Erythroblast (primary cell): ENCODE measurements at places on chromosomes 6 and 20.

DNA sequence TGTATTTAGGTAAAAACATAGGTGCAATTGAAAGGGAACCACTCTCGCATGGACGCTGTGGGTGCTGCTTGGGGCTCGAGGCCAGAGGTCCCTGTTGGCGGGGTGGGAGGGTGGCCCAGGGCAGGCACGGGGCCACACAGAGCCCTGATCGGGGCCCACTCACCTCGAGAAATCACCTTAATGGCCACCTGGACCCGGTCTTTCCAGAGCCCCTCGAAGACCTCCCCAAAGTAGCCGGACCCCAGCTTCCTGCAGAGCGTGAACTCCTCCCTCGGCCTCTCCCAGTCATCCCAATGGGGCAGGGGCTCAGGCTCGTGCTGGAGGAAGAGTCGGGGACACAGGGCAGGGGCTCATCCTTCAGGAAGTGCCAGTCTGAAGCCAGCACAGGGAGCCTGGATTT lies 3.8 kb downstream of the PTK6 start:
- DNase-seq, result no peak

DNA sequence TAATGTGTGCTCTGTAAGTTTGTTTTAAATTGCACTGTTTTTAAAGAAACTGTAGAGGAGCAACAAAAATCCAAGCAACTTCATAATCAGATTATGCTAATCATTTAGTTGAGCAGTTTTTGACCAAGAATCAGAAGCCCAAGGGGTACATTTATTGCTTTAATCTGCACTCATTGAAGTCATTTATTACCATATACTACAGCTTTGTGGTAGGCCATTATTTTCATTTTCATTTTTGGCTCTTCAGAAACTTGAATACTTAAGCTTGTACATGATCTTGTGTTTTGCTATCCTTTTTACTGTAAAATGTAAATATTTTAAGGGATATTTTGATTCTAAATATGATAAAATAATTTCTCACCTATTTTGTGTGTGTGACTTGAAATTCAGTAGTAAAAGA lies 78.5 kb downstream of the PHF3 start:
- DNase-seq, result no peak

DNA sequence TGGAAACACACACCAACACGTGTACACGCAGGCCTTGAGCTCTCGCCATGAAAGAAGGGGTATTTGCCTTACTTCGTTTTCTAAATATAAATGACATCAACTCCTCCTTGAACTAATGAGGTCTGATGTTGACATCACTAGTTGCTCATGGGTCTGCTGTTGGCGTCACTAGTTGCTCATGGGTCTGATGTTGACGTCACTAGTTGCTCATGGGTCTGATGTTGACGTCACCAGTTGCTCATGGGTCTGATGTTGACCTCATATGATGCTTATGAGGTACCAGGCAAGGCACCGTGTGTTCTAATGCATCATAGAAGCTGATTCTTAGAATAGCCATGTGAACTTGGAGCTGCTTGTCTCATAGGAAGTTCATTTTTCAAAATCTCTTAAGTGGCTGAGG lies 116.5 kb downstream of the SMOC2 start:
- no peak for DNase-seq

- DNase-seq, result no peak
Observed at GRCh38 chr6:112579601-112580000, 232.5 kb downstream of the RFPL4B start.

GRCh38 chr20:57425150-57426013 lies 34.2 kb downstream of the RBM38 start:
- DNase-seq, result no peak

GRCh38 chr20:63878899-63879663 lies 14.0 kb downstream of the TPD52L2 start:
- DNase-seq, result no peak

- DNase-seq, result peak; percentile 69
Observed at GRCh38 chr20:47318586-47319516, 37.6 kb downstream of the ZMYND8 start.

GRCh38 chr6:45808917-45809316 lies 206.7 kb downstream of the CLIC5 start:
- DNase-seq, result no peak

DNA sequence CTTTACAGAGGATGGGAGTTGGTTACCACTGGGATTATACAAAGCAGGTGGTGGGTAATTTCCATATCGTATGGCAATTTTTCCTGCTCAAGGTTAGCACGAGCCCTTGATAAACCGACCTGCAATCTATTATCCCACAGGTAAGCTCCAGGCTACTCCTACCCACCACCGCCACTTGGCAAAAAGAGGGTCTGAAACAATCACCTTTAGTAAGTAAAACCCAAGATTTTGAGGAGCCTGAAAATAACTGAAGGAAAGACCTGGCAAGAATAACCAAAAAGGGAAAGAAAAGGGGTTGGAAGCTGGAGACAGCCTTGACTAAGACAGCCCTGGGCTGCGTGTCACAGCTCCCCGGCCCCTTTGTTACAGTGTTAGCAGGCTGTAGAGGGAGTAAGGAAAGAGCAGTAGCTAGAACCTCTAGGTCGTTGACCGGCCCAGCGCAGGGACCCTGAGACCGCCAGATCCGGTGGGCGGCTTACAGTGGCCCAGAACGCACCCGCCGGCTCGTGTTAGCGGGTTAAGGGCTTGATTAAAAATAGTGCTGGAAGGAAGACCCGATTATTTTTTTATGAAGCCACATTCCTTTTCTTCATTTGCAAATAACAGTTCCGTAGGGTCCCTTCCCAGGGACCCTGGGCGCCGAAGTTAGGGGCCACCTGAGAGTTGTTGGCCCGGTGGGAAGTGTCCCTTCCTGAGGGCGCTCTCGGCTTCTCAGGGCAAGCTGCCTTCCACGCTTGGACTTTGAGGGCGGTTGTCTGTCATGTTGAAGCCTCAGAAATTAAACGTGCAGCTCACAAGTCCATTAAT lies 30.5 kb downstream of the TFAP2B start:
- DNase-seq, result no peak

- DNase-seq, result no peak
Observed at GRCh38 chr20:46826343-46826984, 68.2 kb upstream of the EYA2 start.

GRCh38 chr6:6643398-6643797 lies 54.9 kb downstream of the LY86 start:
- DNase-seq, result no peak

DNA sequence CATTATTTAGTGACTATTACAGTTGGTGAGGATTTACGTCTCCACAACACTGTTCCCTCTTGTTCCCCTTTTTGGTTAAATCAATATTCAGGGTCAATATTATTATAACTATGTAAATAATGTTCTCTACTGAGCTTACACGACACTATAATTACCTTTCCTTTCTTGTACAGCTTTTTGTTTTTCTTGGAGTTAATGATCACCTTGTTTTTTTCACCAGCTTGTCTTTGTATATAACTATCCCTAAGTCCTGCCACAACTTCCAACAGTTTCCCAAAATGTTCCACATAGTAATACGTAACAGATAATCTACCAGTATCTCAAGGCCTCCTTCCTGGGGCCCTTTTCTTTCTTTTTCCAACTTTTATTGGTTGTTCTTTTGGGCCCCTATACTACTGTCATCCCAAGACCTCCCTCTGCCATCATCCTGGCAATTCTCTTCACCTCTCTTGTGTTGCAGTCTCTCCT lies 142.0 kb upstream of the SOX4 start:
- DNase-seq, result no peak

DNA sequence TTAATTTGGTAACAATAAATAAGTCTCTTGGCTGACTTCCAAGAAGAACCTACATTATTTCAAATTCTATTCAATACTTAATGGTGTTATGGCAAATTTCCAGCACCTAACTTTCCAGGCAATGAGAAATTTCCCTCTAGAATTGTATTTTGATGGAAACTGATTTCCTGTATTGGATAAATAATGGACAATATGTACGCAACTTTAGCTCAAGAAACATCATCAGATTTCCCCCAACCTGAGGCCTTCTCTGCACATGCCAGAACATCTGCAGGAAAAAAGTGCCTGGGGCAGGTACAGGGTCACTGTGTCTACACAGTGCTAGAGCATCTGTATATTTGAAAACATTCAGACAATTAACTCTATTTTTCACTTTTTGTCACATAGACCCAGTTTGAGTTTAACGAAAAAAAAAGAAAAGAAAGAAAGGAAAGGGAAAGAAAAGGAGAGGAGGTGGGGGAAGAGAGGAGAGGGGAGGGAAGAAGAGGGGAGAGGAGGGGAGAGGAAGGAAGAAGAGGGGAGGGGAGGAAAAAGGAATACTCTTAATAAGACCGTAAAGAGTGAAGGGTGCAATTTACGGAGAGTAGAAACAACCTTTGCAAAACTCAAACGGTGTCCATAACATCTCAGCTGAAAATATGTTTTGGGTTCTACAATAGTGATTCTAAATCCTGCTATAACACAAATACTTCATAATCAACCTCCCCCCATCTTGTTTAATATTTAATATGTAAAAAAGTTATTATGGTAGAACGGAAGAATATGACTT lies 130.0 kb downstream of the TSHZ2 start:
- DNase-seq, result no peak

GRCh38 chr6:21180155-21180554 lies 413.4 kb upstream of the SOX4 start:
- no peak for DNase-seq

- peak; percentile 95 for DNase-seq
Observed at GRCh38 chr6:133040803-133041419, 200.2 kb upstream of the EYA4 start.

DNA sequence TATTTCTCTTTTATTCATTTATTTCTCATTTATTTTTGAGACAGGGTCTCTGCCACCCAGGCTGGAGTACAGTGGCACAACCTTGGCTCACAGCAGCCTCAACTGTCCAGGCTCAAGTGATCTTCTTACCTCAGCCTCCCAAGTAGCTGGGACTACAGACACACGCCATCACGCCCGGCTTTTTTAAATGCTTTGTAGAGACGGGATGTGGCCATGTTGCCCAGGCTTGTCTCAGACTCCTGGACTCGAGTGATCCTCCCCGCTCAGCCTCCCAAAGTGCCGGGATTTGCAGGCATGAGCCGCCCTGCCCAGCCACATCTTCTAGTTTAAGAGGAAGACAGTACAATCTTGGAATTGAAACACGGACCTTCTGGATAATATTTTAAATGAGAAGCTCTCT lies 21.6 kb upstream of the FOXF2 start:
- no peak for DNase-seq

GRCh38 chr20:20492521-20493332 lies 124.8 kb downstream of the INSM1 start:
- no peak for DNase-seq

- DNase-seq, result no peak
Observed at GRCh38 chr20:47818996-47819609, 33.8 kb upstream of the SULF2 start.

DNA sequence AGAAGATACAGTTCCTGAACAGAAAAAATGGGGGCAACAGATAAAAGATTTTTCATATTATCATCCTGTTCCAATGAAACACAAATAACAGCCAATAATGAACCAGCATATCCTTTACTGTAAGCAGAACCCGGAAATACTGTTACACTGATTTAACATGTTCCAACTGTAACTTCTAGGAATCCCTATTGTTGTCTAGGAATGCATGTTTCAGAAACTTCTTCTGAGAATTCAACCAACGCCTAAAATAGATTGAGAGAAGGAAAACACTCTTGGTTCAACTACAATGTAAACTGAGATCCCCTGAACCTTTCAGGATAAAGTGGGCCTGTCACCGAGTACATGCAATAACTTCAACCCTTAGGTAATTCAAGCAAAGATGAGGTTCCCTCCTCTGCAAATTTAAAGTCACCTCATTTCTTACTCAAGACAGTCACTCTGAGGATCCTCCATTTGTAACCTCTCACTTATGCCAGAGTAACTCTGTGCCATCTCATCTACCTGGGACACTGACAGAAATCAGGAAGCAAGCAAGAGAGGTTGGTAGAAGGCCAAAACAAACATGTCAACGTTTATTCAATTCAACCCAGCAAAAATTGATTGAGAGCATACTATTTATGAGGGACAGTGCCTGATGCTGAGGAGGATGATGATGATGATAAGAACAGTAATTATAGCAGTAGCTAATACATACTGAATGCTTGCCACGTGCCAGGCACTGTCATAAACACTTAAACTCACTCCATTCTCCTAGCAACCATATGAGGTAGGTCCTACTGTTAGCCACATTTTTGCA lies 14.1 kb downstream of the UBE3D start:
- DNase-seq, result no peak

DNA sequence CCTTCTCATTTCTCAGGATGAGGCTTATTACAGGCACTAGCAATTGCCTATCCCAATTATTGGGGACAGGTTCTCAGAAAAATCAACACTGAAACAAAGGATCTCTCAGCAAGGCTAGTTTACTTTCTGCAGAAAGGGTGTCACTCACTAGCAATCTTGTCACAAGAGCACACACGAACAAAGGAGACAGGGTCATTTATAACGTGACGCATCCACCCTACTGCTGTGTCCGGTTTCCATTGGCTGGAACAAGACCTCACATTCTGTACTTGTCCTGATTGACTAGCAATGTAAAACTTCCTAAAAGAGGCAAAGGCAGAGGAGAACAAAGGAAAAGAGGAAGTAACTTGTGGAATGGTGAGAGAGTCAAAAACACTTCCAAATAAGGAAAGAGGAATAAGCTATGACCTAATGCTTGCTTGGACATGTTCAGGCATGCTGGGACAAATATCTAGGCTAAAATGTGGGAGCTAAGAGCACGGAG lies 160.2 kb upstream of the STXBP5 start:
- peak; percentile 14 for DNase-seq

DNA sequence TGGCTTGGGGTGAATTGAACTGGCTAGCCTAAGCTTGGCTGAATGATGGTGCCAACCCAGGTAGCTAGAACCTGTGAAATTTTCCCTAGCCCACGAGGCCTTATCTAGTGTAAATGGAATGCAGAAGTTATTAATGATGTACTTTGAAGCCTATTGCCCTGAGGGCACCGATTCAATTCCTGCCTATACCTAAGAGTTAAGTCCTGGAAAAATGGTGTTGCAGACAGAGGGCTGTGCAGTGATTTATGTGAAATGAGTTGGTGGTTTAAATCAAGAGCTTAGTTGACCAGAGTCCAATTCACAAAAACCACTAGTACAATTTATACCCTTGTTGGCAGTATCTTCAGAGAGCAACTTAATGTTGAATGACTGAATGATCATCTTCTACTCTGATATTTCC lies 373.8 kb upstream of the JAG1 start:
- no peak for DNase-seq

GRCh38 chr20:50540620-50541605 lies 30.7 kb downstream of the PTPN1 start:
- no peak for DNase-seq

DNA sequence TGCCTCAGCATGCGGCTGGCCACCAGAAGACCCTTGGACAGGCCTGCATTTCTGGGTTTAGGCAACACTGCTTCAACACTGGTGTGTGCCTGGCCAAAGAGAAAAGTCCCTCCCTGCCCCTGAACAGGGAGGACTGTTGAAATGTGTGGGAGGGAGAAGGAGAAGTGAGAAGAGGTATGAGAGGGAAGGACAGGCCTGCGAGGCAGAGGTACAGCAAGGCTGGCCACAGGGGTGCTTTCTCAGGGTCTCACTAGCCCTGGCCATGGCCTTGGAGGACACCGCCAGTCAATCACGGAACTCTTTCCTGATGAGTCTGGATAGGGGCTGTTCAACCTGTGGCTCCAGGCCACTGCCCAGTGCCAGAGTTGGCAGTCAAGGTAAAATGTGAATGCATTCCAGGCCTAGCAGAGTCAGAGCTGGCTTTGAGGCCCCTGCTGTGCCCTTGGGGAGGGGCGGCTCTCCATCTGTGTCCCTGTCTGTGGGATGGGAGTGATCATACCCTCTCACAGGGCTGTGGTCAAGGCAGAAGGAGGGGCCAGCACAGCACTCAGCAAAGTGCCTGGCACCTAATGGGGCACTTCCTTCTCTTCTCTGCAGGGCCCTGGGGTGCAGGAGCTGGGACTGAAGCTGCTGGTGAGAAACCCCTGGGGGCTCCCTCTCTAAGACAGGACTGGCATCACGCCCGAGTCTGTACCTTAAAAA lies 43.2 kb upstream of the CDH22 start:
- no peak for DNase-seq
